Stimulated activated CD4-positive, alpha-beta T cell treated with anti-CD3 and anti-CD28 coated beads, TNF-alpha, amount 100 ng/mL, for 1 hour (primary cell): ENCODE measurements at places on chromosomes 1 and 21.

GRCh38 chr1:205575294-205575885 lies 56.4 kb downstream of the ELK4 start:
- no peak for DNase-seq

DNA sequence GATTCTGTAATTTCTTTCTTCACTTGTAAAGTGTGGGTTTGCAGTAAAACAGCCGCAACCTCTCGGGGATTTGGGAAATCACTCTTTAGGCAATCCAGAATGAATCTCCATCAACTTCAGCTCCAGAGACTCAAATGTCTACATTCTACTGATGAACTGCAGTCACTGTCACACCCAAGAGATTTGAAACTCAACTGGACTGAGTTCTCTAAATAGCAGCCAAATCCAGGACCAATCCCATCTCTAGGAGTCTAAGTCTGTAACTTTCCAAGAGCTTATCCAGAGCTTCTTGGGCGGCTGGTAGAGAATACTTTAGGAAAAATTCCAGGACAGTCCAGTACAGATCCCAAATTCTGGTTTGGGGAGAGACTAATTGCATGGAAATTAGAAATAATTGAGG lies 62.9 kb downstream of the ADAMTS1 start:
- DNase-seq: no peak

GRCh38 chr1:181216591-181216994 lies 128.1 kb downstream of the IER5 start:
- DNase-seq: no peak

GRCh38 chr1:188355847-188356246 lies 1527.1 kb downstream of the PLA2G4A start:
- no peak for DNase-seq

DNA sequence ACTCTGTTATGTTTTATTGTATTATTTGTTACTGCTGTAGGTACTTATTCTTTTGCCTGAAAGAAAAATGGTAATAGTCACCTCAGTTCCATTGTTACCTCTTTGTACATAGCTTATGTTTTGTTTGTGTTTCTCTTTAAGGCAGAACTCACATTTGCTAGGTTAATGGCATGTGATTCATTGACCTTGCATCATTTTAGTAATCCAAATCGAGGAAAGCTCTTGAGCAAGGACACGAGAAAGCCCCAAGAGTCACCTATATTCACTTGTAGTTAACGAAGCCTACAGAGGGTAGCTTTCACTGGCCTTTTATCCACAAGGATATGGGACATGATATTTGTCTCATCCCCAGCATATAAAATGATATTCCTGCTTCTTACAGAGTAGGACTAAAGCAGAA lies 1765.2 kb downstream of the NCAM2 start:
- no peak for DNase-seq

- DNase-seq: no peak
These were observed 18.9 kb downstream of the SLC16A1 start for GRCh38 chr1:112937070-112937469.

DNA sequence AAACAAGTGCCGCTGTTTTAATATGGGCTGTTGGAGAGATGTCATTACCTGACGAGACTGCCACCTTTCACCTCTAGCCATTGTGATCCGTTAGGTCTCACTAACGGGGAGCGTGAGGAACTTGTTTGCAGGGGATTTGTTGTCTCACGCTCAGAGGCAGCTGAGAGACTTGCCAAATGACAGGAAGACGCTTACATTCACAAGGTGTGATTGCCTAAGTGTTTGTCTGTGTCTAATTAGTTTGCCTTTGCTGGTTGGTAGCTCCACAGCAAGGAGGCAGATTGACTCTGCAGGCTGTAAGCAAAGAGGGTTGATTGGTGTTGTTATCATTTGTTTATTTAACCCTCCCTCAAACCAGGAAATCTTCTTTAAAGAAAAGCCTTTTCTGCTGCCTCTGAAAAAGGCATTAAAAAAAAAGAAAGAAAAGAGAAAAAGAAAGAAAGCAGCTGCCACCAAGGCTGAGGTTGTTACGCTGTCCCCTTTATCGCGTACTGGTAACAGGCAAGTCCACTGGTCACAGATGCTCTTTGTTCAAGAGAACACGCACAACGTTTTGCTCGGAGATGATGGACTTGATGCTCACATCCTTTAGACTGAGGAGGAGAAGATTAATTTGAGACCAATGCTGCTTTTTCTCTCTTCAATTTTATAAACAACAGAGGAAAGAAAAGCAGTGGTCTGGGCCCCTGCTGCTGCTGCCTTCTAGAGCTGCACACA lies 203.9 kb downstream of the ZNF326 start:
- DNase-seq: no peak

DNA sequence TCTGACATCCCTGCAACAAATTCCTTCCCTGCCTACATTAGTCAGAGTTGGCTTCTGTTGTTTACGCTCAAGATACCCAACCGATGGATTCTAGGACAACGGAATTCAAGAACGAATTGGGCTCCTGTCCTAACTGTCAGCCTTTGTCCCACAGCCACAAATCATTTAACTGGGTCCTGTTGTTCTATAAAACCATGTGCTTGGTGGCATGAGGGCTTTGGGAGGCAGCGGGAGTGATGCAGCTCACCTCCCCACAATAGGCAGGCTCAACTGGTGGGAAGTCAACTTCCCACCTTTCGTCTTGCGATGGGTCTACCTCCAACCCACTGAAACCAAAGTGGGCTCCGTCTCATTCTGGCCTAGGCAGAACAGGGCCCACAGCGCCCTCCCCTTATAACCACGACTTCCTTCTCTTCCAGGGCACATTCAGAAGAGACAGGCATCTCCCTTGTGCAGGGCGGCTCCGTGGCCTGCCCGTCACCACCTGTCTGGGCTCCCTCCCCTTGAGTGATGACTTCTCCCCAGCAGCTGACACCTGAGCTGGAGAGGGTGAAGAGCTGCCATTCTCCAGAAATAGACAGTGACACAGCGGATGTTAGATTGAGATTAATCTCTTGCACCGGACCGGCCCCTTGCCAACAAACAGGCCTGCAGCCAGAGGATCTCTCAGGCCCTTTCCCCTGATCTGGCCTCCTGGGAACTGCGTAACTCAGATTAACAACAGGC lies 26.5 kb downstream of the LRRC38 start:
- no peak for DNase-seq

DNA sequence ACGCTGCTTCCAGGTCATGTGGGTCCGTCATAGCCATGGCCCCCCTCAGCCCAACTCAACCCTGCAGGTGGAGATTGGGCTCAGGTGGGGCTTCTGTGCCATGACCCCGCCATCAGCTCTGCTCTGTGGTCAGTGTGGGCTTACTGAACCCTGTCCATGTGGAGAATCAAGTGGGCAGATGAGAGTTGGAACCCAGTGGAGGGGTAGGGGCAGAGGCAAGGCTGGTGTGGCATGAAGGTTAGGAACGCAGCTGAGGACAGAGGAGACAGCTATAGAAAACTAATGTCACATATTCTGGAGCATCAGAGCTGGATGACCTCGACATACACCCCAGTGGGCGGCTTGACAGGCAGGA lies 355.9 kb downstream of the PTPRU start:
- DNase-seq: no peak

DNA sequence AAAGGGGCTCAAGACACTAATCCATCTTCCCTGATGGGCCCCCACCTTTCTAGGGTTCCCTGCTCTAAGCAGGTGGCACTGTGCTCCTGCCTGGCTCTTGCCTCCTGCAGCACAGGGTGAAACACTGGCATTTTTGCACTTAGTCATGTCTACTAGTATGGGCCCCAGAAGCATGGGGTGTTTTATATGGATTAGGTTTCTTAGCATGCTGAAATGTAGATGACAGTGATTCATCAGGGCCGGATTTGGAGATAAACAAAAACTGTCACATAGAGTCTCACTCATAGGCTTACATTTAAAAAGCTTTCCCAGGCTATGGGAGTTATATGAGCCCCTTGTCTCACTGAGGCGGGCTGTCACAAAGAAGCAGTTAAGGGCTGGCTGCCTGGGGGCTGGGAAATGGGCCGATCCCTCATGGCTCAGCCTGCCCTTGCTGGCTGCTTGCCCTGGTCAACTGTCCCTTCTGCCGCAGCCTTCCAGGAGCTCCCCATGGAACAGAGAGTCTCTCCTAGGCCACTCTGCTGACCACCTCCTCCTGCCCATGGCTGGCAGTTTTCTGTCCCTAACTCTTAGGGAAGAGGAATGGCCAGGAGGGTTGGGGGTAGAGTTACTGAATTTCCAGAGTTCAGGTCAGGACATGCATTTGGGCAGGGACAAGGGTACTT lies 6.5 kb downstream of the GALNT2 start:
- DNase-seq: no peak

DNA sequence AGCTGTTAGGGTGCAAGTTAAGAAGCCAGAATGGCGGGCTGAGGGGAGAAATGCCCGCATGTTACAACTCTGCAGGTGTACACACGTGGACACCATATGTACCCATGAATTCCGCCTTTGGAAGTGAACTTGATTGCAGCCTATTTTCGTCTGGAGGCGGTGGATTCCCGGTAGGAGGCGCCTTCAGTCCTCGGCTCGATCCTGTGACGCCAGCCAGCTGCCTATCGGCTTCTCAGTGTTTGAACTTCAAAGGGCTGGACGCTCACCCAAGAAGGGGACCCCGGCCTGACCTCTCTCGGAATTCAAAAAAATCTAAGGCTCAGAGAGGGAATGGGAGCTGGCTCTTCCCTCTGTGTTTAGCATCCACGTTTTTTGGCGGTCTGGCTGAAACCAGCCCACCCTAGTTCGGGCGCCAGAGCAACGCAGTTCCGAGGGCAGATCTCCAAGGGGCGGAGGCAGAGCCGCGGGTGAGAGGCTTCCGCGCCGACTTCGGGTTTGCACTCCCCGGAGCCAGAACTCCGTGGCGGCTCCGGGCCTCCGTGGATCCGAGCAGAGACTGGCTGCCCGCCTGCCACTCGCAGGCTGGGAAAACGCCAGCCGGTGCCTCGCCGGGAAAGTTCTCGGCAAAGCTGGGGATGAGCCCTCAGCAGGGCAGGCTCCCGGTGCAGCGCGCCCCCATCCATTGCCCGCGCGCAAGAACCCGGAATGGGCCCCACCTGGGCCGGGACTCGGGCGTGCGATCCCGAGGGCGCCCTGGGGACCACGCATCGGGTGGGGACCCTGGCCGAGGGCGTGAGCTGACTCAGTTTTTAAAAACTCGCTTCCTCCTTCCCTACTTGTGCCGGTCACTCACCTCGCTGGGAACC lies 996 bp upstream of the TMEM51 start:
- DNase-seq: no peak

GRCh38 chr1:235635938-235636662 lies 13.5 kb downstream of the GNG4 start:
- no peak for DNase-seq

GRCh38 chr1:36122062-36123030 lies 2.7 kb downstream of the COL8A2 start:
- no peak for DNase-seq

DNA sequence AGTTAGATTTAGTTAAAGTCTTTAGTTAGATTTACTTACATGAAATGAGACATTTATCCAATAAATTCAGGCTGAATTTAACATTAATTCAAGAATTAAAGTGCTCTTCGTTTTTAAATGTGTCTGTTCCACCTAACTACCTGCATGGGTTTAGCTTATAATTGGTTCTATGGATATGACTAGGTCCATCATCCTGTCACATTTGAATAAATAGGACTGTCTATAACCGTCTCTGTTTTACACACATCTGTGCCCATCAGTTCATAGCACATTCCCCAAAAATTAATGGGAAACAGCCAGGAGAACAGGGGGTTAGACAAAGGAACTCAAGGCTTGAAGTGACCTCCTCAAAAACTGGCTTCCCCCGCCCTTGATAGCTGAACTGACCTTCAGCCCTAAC lies 219.6 kb downstream of the MRPL39 start:
- DNase-seq: no peak

GRCh38 chr1:233796146-233796783 lies 108.2 kb upstream of the SLC35F3 start:
- no peak for DNase-seq

DNA sequence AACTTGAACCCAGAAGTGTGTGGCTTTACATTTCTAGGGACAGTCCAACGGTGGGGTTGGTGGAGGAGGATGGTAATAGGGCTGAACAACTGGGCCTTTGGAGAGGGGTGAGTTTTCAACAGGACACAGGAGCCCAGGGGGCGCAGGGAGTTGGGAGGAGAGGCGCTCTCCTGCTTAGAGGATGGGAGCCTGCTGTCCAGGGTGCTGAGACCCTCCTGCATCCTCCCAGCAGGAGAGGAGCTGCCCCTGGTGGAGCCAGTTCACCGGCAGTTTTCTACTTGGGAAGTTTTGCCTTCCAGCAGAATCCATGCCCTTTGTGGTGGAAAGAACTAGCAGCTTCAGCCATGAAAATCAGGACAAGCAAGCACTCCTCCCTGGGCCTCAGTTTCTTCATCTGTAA lies 8.6 kb downstream of the KCNC4 start:
- DNase-seq: no peak

DNA sequence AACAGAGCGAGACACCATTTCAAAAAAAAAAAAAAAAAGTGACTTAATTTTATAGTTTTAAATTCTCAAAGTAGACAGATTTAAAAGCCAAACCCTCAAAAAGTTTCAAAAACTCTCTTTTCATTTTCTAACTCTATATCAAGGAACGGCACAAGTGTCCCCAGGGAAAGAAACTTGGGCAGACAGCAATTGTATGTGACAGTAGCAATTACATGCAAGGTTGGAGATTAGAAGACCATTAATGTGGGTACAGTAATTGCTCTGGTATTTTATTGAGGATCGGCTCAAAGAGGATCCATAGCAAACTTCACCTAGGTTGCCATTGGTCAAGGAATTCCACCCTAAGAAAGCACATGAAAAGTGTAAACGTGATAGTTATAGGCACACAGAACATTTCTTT lies 46.2 kb downstream of the ACBD6 start:
- DNase-seq: no peak

DNA sequence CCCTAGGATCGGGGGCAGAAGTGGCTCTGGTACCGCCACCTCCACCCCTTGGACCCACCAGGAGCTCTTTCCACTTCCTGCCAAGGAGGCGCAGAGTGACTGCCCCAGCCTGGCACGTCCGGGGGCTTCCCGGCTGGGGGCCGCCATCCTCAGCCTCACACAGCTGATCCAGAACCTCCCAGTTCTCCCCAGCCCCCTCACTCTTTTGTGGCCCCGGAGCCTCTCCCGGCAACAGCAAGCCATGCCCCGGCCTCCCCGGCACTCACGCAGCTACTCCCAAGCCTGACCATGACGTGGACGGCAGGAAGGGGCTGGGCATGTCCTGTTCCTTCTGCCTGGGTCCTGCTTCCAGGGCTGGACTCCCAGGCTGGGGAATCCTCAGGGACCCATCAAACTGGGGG lies 17.1 kb downstream of the TP73 start:
- no peak for DNase-seq

- DNase-seq: no peak
These were observed 14.1 kb upstream of the NUF2 start for GRCh38 chr1:163307479-163308171.

- DNase-seq: no peak
These were observed 67.5 kb upstream of the SH3GLB1 start for GRCh38 chr1:86636898-86637297.

DNA sequence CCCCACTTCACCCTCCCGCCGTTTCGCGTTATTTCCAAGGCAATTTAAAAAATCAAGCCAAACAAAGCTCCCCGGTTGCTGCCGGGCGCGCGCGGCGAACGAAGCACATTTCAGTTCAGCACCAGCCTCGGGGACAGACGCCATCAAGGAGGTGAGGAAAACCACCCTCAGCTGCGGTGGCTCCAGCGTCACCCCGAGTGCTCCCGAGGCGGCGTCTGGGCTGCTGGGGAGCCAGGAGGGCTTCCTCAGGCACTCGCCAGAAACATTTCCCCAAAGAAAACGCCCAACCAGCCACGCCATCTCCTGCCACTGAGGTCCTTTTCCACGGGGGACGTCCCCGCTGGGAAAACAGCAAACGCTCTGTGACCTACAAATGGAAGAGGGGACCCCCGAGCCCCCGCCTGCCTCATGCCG lies 623 bp downstream of the GNG4 start:
- DNase-seq: no peak
